Activated CD4-positive, alpha-beta T cell treated with anti-CD3 and anti-CD28 coated beads for 24 hours (primary cell): ENCODE measurements at places on chromosomes 16 and 17.

- DNase-seq, result no peak
Observed at GRCh38 chr17:80978499-80979497, 12.8 kb upstream of the CHMP6 start.

- DNase-seq, result no peak
Observed at GRCh38 chr17:27649929-27650328, 18.9 kb downstream of the LGALS9 start.

DNA sequence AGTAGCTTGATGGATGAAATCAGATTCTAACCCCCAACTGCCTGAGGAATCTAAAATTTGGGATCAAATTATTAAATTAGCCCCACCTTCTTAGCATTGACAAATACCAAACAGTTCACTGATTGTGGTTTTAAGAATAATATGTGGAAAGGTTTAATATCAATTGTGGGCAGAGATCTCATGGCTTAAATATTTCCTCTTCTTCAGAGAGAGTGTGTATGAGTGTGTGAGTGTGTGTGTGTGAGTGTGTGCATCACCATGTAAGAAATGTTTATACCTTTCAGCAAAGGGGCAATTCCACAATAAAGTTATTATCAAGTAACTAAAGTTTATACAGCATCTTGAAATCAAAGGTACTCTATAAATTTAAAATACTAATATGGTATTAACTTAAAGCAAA lies 3.2 kb downstream of the SMURF2 start:
- DNase-seq, result no peak

GRCh38 chr16:55225972-55226542 lies 97.9 kb upstream of the IRX6 start:
- DNase-seq, result no peak

GRCh38 chr17:30524847-30525246 lies 47.6 kb downstream of the GOSR1 start:
- no peak for DNase-seq

- DNase-seq, result no peak
Observed at GRCh38 chr17:80729761-80730160, 185.1 kb downstream of the RPTOR start.

- DNase-seq, result peak; percentile 21
Observed at GRCh38 chr16:1125471-1125870, 27.4 kb upstream of the CACNA1H start.

DNA sequence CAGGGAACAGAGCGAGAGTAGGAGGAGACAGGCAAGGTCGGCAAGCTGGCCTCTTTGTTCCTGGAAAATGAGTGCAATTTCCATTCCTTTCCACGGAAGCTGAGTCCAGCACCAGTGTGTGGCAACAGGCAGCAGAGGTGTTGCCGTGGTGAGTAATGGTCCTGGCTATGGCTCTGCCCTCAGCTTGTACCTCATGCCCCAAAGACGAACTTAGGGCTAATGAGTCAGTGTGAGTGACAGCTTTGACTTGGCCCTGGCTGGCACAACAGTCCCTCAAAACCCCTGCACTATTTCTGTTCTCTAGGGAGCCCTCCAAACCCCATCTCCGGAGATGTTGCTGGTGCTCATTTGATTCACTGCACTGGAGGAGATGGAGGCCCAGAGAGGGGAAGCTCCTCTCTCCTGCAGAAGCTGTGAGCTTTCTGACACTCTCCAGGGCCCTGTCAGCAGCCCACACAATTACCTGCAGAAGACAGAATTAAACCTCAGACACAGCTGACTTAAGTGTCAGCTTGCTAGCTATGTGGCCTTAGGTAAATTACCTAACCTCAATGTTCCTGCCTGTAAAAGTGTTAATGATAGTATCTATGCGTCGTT lies 129.9 kb downstream of the TMEM132E start:
- no peak for DNase-seq

DNA sequence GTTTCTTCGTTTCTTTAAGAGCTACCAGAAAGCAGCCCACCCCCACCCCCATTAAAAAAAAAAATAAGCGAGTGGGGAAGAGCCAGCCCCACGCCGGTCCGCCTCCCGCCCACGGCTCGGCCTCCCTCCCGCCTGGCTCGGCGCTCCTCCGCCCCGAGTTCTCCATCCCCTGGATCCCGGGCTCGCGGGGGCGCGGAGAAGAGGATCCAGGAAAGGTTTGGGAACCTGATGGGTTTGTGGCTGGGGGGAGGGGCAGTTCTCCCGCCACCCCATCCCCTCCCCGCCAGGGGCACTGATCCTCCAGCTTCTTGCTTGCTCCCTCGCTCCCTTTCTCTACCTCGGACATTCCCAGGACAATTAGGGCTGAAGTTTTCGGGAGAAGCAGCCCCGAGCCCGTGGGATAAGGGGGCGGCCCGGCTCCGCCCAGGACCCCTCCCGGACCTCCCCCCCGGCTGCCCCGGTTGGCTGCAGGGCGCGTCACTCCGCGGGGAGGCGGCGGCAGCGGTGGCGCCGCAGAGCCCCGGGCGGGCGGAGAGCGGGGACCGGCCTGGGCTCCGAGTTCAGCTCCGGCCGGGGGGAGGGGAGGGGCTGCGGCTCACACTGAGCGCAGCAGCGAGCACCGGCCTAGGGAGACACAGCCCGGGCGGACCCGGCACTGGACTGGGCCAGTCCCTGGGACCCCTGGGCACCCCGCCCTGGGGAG lies 1.0 kb upstream of the SALL1 start:
- DNase-seq, result no peak

GRCh38 chr16:27246439-27246838 lies 22.1 kb downstream of the NSMCE1 start:
- DNase-seq, result no peak

DNA sequence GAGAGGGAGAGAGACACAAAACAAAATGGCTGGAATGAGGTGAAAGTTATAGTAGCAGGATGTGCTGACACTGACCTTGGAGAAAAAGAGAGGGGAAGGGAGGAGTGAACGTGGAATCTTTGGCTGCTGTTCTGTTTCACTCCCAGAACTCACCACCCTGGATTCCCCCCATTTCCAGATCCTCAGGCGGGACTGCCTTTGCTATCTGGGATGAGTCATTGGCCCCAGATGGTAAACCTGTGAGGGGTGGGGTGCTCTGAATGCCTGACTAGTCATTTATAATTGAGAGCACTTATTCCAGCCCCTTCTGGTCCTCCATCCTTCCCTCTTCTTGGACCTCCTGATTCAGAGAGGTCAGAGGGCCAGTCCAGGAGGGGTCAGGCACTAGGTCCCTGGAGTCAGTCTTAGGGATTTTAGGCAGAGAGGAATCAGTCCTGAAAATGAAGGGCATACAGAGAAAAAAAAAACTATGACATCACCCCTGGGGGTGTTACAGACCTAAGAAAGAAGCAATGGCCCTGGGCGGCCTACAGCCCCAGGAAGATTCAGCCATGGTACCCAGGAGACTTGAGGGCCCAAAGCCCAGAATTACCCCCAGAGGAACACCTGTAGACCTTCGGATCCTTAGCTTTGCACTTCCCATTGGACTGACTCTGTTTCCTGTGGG lies 2.2 kb upstream of the ZG16 start:
- no peak for DNase-seq

GRCh38 chr17:67021196-67021595 lies 23.2 kb upstream of the CACNG1 start:
- no peak for DNase-seq
